Activated CD4-positive, CD25-positive, alpha-beta regulatory T cell treated with anti-CD3 and anti-CD28 coated beads, Interleukin-2, amount 50 U/mL, for 24 hours (primary cell): ENCODE measurements at places on chromosomes 7 and 10.
A peak's percentile ranks its signal among the peaks of the same experiment; 100 is the strongest.

DNA sequence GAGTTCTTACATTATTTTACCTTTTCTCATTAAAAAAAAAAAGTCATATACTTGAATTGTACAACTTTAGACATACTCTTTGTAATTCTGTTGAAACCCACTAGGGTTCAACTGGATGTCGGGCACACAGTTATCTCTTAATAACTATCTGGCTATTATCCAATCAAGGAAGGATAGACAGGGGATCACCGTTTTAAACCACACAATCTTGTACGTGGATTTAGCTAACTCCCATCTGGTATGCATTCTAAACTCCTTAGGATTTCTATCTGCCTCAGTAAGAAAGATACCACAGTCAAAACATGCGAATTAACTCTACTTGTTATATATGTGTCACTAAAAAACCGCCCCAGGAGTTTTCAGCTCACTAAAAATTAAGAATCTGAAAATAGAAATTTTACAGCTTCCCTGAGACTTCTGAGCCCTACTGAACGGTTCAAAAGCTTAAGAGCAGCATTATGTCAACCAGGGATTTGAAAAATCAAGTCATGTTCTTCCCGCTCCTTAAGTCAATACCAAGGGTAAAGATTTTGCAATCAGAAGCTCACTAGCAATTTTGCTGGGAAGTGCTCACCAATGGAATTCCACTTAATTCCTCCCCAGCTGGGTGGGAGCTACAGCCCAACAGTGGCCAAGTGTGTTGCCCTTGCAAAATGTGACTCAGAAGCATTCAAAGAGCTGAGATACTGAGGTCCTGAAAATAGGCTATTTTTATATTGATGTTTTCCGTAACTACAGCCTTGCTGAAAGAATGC lies 267.0 kb downstream of the FRMD4A start:
- ATAC-seq = no peak

DNA sequence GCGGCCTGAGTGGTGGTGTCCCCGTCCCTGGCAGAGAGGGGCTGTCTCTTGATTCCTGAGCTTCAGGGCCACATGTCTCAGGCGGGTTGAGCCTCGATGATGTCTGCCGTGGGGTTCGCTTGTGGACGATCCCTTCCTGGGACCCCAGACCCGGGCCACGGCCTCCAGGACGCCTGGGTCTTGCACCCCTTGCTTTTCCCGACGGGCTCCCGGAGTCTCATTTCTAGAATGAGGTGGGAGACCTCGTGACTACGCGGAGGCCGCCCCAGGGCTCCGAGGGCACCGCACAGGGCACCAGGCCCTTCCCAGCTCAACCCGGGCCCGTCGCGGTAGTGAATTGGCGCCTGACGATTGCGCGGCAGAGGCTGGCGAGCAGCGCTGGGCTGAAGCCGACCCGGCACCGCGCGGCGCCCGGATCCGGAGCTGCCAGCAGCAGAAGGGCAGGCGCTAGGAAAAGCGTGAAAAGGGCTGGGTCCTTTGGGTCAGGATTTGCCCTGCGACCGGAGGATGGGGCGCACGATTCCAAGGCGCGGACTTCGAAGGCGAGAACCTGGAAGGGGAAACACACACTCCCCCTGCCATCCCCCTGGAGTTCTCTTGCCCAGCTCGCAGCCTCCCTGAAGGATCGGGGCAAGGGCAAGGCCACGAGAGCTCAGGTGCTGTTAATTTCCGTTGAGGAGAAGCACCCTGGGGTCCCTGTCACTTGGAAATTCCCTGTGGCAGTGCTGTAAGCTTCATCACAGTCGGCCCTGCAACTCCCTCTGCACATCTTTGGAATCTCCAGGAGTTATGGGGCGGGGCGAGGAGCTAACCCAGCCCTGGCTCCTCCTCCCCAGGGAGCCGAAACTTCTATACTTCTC lies 15.5 kb downstream of the TLX1 start:
- ATAC-seq = no peak

DNA sequence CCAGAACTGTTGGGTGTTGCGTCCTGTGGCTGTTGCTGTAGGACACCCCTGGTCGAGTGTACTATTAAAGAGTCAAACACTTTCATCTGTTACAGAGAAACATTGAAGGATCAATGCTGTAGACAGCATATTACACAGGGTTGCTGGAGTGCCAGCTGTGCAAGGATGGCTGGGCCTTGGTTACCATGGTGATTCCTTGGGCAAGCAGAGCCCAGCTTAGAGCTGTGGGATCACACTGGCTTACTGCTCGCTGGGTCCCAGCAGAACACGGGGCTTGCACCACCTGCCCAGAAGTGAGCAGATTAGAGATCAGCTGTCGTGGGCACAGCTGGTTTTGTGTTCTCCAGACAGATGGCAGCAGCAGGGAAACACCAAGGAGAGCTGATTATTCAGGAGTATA lies 76.0 kb downstream of the GPR141 start:
- ATAC-seq = no peak

DNA sequence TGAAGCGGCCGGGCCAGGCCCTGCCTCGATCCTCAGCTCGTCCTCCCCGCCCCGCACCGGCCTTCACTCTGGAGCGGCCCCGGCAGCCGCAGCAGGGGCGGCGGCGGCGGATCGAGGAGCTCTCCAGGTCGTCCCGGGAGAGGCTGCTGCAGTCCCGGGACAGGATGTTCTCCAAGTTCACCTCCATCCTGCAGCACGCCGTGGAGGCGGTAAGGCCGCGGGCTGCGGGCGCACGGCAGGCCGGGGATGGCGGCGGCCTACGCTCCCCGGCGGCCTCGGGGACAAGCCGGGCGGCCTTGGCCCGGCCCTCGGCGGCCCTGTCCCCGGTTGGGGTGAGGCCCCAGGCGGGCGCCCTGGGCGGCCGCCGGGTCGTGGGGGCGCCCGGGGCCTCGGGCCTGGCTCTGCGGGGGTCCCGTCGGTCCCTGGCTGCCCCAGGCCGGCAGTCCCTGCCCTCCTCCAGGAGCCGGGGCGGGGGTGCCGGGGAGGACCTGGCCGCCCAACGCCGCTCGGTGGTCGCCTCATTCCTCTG lies 399 bp downstream of the FHIP2A start:
- peak; percentile 41 for ATAC-seq

DNA sequence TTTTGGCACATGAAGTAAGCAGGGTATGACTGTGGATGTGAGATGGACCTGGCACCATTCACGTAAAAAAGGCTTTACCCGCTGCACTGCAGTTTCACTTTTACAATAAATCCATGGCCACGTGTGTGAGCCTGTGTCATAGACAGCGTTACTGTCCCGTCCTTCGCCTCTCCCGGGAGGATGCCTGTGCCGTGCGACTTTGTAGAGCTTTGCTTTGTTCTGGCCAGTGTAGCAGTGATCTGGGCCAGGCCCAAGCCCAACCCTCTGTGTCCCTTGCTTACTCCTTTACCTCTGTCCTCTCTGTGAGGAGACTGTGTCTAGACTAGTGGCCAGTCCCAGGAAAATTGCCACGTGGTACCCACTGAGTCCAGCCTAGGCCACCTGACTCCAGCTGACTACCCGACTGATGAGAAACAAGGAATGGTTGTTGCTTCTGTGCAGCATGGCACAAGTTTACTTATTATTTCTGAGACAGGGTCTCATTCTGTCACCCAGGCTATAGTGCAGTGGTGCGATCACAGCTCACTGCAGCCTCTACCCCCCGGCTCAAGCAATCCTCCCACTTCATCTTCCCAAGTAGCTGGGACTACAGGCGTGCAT lies 48.1 kb downstream of the JAKMIP3 start:
- ATAC-seq = no peak

GRCh38 chr7:139232904-139233303 lies 1.9 kb downstream of the UBN2 start:
- ATAC-seq = no peak

DNA sequence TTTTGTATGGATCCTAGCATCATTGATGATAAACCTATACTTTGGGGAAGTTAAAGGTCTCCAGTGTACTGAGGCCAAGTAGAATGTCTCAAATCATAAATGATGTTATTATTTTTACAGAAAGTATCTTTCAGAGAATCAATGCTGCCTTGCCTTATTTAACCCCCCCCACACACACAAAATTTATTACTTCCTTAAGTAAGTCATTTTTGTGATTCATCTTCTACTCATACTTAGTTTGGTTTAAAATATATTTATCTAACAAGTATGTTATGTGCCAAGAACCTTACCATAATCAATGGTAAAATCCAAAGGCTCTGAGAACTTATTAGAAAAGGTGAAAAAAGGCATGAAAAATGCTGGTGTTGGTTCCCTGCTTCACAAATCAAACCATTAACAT lies 18.8 kb upstream of the CLDN12 start:
- no peak for ATAC-seq

- no peak for ATAC-seq
Observed at GRCh38 chr10:101289541-101289940, 60.3 kb upstream of the LBX1 start.

DNA sequence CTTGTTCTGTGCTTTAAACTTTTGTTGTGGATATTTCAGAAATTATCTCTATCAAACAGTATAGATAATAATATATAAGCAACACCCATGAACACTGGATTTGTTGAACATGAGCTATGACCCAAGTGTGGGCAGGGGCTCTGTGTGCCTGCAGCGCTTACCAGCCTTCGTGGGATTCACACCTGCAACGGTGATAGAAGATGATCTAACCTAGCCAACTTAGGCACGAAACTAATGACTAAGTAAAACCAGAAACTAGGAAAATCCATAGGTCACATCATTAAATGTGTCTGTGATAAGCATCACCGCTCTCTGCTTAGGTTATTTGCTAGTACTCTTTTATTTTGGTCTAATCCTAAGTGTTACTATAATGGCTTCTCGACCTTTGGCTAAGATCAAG lies 18.0 kb downstream of the SPAG6 start:
- no peak for ATAC-seq

DNA sequence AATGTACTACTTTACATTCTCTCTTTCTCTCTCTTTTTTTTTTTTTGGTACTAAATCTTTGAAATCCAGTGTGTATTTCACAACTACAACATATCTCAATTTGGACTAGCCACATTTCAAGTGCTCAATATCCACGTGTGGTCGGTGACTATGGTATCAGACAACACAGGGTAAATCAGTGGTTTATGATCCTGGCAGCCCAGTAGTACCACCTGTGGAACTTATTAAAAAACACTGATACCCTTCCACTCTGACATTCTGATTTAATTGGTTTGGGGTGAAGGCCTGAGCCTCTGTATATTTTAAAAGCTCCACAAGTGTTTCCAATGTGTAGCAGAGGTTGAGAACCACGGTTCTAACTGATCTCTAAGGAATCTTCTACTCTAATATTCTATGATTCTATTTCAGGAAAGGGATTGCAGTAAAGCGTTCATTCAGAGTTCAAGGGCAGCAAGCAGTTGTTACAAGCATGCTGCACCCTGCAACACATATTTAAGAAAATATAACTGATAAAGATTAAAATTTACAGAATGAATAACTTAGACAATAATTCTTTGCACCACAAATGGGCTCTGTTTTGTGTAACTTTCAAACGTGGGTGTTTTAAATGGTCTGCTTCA lies 5.1 kb downstream of the CREB5 start:
- ATAC-seq = no peak

- no peak for ATAC-seq
Observed at GRCh38 chr10:104640339-104641186, 527 bp upstream of the SORCS3 start.

- no peak for ATAC-seq
Observed at GRCh38 chr7:20784388-20785156, 2.1 kb downstream of the SP8 start.

GRCh38 chr7:150324373-150324961 lies 1.1 kb upstream of the ACTR3C start:
- no peak for ATAC-seq

GRCh38 chr10:64350665-64351064 lies 829.5 kb downstream of the REEP3 start:
- ATAC-seq = no peak

- no peak for ATAC-seq
Observed at GRCh38 chr10:89373916-89374711, 3.7 kb upstream of the IFIT1B start.

- no peak for ATAC-seq
Observed at GRCh38 chr7:139650429-139651100, 127.1 kb downstream of the CLEC2L start.

DNA sequence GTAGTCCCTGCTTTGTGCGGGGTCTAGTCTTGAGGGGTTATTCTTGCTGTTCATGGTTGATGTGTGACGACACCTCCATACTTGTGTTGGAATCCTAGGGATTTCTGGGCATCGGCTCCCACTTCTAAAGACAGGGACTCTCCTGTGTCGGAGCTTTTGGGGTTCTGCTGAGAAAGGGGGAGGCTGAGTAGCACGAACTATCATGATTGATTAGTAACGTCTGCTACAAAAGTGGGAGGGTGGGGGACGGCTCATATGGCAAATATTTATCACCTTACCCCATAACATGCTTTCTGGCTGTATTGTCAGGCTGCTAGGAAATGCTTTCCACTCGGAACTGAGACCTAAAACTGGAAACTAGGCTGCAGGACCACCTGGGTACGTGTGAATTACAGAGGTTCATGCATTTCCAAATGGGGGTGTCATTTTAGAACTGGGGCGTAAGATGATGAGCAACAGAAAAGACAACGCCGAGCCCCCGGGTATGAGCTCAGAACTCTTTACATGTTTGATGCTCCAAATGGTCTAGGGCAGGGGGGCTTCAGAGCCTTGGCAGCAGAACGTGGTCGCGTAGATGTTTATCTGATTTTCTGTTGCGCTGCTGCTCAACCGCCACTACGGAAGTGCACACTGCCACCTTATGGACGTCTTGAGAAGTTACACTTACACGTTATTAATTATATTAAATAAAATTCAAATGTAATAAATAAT lies 15.1 kb upstream of the NME8 start:
- no peak for ATAC-seq

DNA sequence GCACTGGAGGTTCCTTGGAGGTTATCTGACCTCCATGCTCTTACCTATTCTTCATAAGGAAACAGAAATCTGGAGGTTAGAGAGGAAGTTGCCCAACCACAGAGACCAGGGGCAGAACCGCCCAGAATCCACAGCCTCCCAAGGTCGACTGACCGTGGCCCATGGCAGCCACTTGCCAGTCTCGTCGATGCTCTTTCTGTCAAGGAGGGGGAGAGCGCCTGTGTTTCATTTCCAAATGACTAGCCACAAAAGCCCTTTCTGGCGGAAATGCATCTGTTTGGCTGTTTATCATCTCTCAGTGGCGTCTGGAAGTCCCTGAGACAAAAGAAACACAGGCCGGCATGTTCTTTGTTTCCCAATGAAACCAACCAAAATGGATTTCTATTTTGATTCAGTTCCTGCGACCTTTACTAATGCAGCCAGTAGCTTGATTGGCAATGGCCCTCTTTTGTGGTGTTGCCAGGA lies 2.9 kb downstream of the RAMP3 start:
- no peak for ATAC-seq

GRCh38 chr10:84089162-84089561 lies 50.1 kb upstream of the GHITM start:
- no peak for ATAC-seq

- no peak for ATAC-seq
Observed at GRCh38 chr7:88666626-88667025, 92.9 kb upstream of the ZNF804B start.
